ENCODE measurements at places on chromosomes 7 and 10. TPM values are rescaled to one million over a fixed set of nuclear protein-coding genes. Genes with fewer than 3 reads are reported as not detected.

ZNF365 gene
- total RNA-seq: 19.8 TPM

NFKB2 gene
- 1.6 TPM for total RNA-seq

CTAGE4 gene
- 1.2 TPM for total RNA-seq

THAP5 gene
- 60.2 TPM for total RNA-seq

LIPK gene
- total RNA-seq: not detected
